Neural crest cell (in vitro differentiated cells): ENCODE measurements at places on chromosomes 2 and 18. TPM values are rescaled to one million over a fixed set of nuclear protein-coding genes. Genes with fewer than 3 reads are reported as not detected.

GRCh38 chr18:26655525-26656430 lies 107.4 kb upstream of the KCTD1 start:
- H3K36me3 ChIP-seq: no peaks in the 10 kb centered on the region
- peak overlapping the region; percentile 14 for H3K27ac ChIP-seq
- peak; percentile 56 for DNase-seq
- peaks cover 53% of the 10 kb centered on the region for H3K4me1 ChIP-seq
- H3K27me3 ChIP-seq: peaks cover 2% of the 10 kb centered on the region

GRCh38 chr2:120722568-120723421 lies 12.9 kb upstream of the GLI2 start:
- no peaks in the 10 kb centered on the region for H3K27me3 ChIP-seq
- no peak overlapping the region for H3K27ac ChIP-seq
- H3K4me3 ChIP-seq: no peak overlapping the region
- peaks cover 14% of the 10 kb centered on the region for H3K4me1 ChIP-seq
- DNase-seq: no peak

GRCh38 chr2:17835516-17835915 lies 19.3 kb downstream of the MSGN1 start:
- H3K4me3 ChIP-seq: no peak overlapping the region
- peaks cover 7% of the 10 kb centered on the region for H3K4me1 ChIP-seq
- H3K36me3 ChIP-seq: no peaks in the 10 kb centered on the region

DNA sequence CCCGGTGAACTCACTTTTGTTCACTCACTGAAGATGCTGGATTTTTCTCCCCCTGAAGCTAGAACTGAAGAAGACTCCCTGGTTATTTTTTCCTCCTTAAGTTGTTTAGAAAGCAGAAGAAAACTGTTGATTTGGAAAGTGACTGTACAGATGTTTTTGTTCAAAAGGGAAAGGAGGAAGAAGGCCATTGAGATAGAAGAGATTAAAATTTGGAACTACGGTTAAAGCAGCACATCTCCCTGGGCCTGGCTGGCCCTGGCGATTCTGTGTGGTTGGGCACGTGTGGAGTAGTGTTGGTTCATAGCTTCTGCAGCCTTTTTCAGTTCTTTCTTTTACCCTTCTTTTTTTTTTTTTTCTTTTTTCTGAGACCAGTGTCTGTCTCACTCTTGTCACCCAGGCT lies 109.2 kb downstream of the MAP4K4 start:
- peaks cover 71% of the 10 kb centered on the region for H3K4me1 ChIP-seq
- no peak overlapping the region for H3K4me3 ChIP-seq
- H3K27ac ChIP-seq: no peak overlapping the region
- no peak for DNase-seq

DNA sequence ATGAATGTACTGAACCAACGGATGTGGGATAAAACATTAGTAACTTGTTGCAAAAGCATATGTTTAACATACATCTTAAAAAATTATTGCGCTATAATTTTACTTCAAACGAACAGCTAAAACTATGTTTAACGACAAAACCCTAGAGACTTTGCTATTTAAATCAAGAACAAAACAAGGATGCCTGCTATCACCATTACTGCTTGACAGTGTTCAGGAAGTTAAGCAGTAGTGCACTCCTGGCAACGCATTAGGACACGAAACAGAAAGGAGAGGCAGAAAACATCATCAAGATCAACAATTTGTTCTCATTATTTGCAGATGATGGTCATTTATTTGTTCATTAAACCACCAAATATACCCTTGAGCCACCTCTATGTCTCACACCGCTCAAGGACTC lies 151.9 kb downstream of the GALNT1 start:
- peaks cover under 1% of the 10 kb centered on the region for H3K36me3 ChIP-seq
- H3K4me3 ChIP-seq: no peak overlapping the region
- H3K27me3 ChIP-seq: no peaks in the 10 kb centered on the region
- no peak for DNase-seq

DNA sequence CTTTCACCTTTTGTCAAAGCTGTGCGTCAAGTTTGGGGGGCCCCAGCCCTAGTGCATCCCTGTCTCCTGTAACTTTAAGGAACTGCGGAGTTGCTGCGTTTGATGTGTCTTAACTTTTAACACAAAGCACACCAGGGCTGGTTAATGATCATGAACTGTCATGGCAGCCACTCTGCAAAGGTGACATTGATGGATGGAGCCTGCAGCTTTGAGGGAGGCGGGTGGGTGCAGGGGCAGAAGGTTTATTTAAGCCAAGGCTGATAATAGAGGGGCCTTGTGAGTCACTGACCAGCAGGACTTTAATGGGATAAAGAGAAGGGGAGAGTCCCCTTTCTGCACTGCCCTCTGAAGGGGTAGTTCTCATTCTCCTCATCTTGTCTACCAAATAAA lies 190.2 kb upstream of the GATA6 start:
- H3K36me3 ChIP-seq: no peaks in the 10 kb centered on the region
- H3K27ac ChIP-seq: no peak overlapping the region
- no peak overlapping the region for H3K4me3 ChIP-seq
- no peaks in the 10 kb centered on the region for H3K27me3 ChIP-seq
- H3K4me1 ChIP-seq: peaks cover 13% of the 10 kb centered on the region

GRCh38 chr2:180442860-180443644 lies 436.0 kb upstream of the CWC22 start:
- DNase-seq: no peak
- H3K27me3 ChIP-seq: no peaks in the 10 kb centered on the region
- no peak overlapping the region for H3K4me3 ChIP-seq
- no peaks in the 10 kb centered on the region for H3K4me1 ChIP-seq
- no peak overlapping the region for H3K27ac ChIP-seq

- DNase-seq: no peak
- H3K4me3 ChIP-seq: no peak within 1 kb of the TSS
- no peaks in the 10 kb centered on the region for H3K36me3 ChIP-seq
- peaks cover 17% of the 10 kb centered on the region for H3K27me3 ChIP-seq
- no peak within 1 kb of the TSS for H3K27ac ChIP-seq
- H3K4me1 ChIP-seq: peaks cover 4% of the 10 kb centered on the region
Measured at GRCh38 chr2:237413777-237414661, at the start of gene COL6A3. Gene COL6A3 (minus strand): TSS chr2:237414164. CDS start chr2:237396817, 17,347 bp downstream.

- DNase-seq: no peak
- peaks cover 22% of the 10 kb centered on the region for H3K27me3 ChIP-seq
- H3K27ac ChIP-seq: no peak overlapping the region
- no peaks in the 10 kb centered on the region for H3K4me1 ChIP-seq
- H3K36me3 ChIP-seq: no peaks in the 10 kb centered on the region
- no peak overlapping the region for H3K4me3 ChIP-seq
Measured at GRCh38 chr2:230564805-230565779, 147.6 kb upstream of the CAB39 start.

- H3K27ac ChIP-seq: no peak overlapping the region
Measured at GRCh38 chr2:65079017-65079416, 22.8 kb downstream of the CEP68 start.

- peaks cover 47% of the 10 kb centered on the region for H3K4me1 ChIP-seq
- peaks cover 2% of the 10 kb centered on the region for H3K36me3 ChIP-seq
- peak overlapping the region; percentile 96 for H3K27ac ChIP-seq
- peak overlapping the region; percentile 98 for H3K4me3 ChIP-seq
- DNase-seq: peak; percentile 9
Measured at GRCh38 chr2:110678457-110679336, 834 bp upstream of the BUB1 start.

- H3K4me3 ChIP-seq: no peak overlapping the region
- peaks cover 56% of the 10 kb centered on the region for H3K4me1 ChIP-seq
- no peaks in the 10 kb centered on the region for H3K36me3 ChIP-seq
Measured at GRCh38 chr2:181847702-181848101, 43.8 kb upstream of the ITPRID2 start.

- H3K4me3 ChIP-seq: no peak overlapping the region
- no peaks in the 10 kb centered on the region for H3K36me3 ChIP-seq
- DNase-seq: no peak
- no peak overlapping the region for H3K27ac ChIP-seq
Measured at GRCh38 chr18:56176751-56177150, 461.6 kb downstream of the TXNL1 start.

GRCh38 chr2:208565690-208566416 lies 159.3 kb downstream of the PTH2R start:
- no peak overlapping the region for H3K27ac ChIP-seq
- no peak for DNase-seq
- no peaks in the 10 kb centered on the region for H3K36me3 ChIP-seq

- DNase-seq: no peak
- H3K36me3 ChIP-seq: no peaks in the 10 kb centered on the region
- no peak overlapping the region for H3K27ac ChIP-seq
- H3K4me1 ChIP-seq: no peaks in the 10 kb centered on the region
Measured at GRCh38 chr2:226467221-226467620, 332.4 kb downstream of the IRS1 start.

DNA sequence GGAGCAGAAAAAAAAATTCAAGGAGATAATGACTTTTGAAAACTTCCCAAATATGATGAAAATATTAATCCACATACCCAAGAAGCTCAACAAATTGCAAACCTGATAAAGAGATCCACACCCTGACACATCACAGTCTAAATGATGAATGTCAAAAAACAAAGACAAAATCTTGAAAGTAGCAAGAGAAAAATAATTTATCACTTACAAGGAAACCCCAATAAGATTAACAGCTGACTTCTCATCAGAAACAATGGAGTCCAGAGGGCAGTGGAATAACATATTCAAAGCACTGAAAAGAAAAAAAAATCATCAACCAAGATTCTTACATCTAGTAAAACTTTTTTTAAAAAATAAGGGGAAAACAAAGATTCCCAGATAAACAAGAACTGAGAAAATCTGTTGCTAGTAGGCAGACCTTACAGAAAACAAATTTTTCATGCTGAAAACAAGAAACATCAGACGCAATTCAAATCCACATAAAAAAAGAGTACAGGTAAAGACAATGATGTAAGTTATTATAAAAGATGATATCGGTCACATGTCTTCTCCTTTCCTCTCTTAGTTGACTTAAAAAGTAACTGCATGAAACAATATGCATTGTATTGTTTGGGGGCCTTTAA lies 21.3 kb downstream of the SLC66A2 start:
- DNase-seq: no peak
- no peaks in the 10 kb centered on the region for H3K27me3 ChIP-seq

DNA sequence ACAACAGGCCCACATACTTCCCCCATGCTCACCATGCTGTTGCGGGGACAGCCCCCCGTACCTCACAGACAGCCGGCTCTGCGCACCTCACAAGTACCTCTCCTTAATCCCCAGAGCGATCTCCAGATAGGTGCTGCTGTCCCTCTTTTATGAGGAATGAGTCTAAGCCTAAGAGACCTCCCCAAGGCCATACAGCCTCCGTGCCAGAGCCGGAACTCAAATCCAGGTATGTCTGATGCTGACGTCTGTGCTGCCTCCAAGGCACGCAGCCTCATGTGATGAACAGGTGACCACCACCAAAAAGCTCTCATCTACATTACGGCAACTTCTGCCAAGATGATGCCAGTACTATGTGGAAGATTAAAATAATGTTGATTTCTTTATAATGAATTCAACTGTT lies 85.2 kb downstream of the EIPR1 start:
- peaks cover 32% of the 10 kb centered on the region for H3K4me1 ChIP-seq
- no peaks in the 10 kb centered on the region for H3K27me3 ChIP-seq
- H3K27ac ChIP-seq: peak overlapping the region; percentile 93
- H3K4me3 ChIP-seq: no peak overlapping the region
- peaks cover 3% of the 10 kb centered on the region for H3K36me3 ChIP-seq

DNA sequence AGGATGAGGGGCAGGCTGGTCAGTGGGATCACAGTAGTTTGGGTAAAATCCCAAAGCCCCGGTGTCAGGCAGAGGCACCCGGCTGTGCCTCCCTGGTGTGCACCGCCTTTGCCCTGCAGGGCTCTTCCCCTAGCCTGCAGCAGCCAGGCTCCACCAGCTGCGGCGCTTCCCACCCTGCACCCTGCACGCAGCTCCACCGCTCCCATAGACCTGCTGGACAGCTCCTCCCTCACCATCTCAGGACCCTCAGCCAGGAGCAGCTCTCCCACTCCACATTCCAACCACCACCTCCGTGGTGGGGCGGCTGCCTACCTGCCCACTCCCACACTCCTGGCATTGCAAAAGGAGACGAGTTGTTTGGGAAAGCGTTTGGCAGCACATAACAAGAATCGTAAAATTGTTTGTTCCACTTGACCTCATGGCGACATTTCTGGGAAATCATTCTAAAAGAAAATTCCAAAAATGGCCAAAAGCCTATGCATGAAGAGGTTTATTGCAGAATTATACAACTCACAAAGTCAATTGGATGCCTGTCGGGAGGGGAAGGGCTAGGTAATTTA lies 287.4 kb upstream of the HDAC4 start:
- H3K36me3 ChIP-seq: no peaks in the 10 kb centered on the region
- no peak for DNase-seq
- H3K27me3 ChIP-seq: peaks cover 5% of the 10 kb centered on the region
- peaks cover 6% of the 10 kb centered on the region for H3K4me1 ChIP-seq
- peak overlapping the region; percentile 68 for H3K27ac ChIP-seq
- H3K4me3 ChIP-seq: no peak overlapping the region

- H3K36me3 ChIP-seq: no peaks in the 10 kb centered on the region
- H3K27ac ChIP-seq: no peak overlapping the region
- no peaks in the 10 kb centered on the region for H3K4me1 ChIP-seq
- no peaks in the 10 kb centered on the region for H3K27me3 ChIP-seq
- no peak overlapping the region for H3K4me3 ChIP-seq
- DNase-seq: no peak
Measured at GRCh38 chr2:184735611-184736010, 137.3 kb downstream of the ZNF804A start.

GRCh38 chr2:13104723-13105122 lies 388.0 kb downstream of the TRIB2 start:
- no peak for DNase-seq
- no peak overlapping the region for H3K27ac ChIP-seq
- H3K27me3 ChIP-seq: peaks cover 2% of the 10 kb centered on the region
- H3K4me3 ChIP-seq: no peak overlapping the region

DNA sequence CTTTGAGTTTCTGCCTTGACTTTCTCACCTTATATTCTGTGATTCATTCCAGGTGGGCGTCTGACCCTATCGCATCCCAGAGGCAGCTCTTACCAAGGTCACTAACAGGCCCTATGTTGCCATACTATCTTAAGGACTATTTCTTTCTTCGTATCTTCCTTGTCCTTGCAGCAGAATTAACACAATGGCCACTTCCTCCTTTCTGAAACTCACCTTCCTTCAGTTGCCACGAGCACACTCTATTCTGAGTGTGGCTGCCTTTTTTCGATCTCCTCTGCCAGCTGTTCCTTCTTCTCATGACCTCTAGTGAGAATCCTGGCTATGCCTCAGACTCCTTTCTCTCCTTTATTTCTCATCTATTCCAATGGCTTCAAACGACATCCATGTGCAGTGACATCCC lies 160.4 kb upstream of the CCDC195 start:
- peaks cover 13% of the 10 kb centered on the region for H3K36me3 ChIP-seq
- peaks cover 5% of the 10 kb centered on the region for H3K4me1 ChIP-seq
- no peak overlapping the region for H3K27ac ChIP-seq
- H3K27me3 ChIP-seq: no peaks in the 10 kb centered on the region

Gene FAM228B
- total RNA-seq: 21.0 and 21.3 TPM in 2 replicates

Gene CD28
- not detected in 2 replicates for total RNA-seq

Gene CELF4
- total RNA-seq: 1.8 and 1.9 TPM in 2 replicates

Gene CYS1
- total RNA-seq: not detected in 2 replicates

Gene GYPC
- total RNA-seq: 84.4 and 89.4 TPM in 2 replicates

Gene GPATCH11
- 11.2 and 11.4 TPM in 2 replicates for total RNA-seq

Gene TEKT4
- total RNA-seq: not detected in 2 replicates

Gene EFR3B
- total RNA-seq: 40.7 and 41.2 TPM in 2 replicates

Gene CCBE1
- 0.18 and 0.33 TPM in 2 replicates for total RNA-seq

Gene SCYGR8
- not detected in 2 replicates for total RNA-seq

Gene CHCHD5
- total RNA-seq: 29.4 and 35.4 TPM in 2 replicates

Gene PSMD1
- 128 and 146 TPM in 2 replicates for total RNA-seq
